Femur (tissue), 1 donor: ENCODE measurements at places on chromosomes 7 and 10.

GRCh38 chr7:149218469-149219420, 20.7 kb upstream of the ZNF212 start:
- DNase-seq = no peak

DNA sequence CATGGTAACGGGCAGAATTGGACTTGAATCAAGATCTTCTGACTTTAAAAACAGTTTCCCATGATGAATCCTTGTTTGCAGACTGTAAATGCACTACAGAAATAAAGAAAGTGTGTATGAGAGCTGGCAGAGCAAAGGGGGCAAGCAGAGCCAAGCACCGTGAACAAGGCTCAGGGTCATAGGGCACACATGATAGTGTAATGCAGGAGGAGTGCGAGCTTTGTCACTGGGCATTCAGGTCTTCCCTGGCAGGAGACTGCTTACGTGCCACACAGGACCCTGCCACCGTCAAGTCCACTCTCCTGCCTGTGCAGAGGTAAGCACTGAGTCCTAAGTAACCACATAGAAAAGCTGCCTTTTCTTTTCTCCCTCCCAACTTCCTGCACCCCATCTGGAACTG, 93.1 kb upstream of the NPVF start:
- DNase-seq = no peak

DNA sequence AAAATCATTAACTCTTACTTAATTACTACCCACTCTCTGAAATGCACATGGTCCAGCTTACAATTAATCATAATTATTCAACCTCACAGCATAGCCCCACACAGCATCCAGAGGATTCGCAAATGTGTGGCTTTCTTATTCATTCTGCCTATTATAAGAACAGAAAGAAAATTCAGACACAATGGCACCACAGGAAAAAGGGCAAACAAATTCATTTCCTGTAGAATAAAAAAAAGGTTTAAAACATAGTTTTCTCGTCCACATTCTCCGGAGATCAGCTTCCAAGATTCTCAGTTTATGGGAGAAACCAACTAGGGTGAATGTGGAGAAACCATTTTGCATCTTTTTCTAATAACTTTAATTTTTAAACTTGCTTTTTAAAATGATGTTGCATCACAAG, 201.6 kb downstream of the PARD3 start:
- no peak for DNase-seq

GRCh38 chr10:97333601-97334369, 744 bp downstream of the FRAT2 start:
- DNase-seq = peak; percentile 57

DNA sequence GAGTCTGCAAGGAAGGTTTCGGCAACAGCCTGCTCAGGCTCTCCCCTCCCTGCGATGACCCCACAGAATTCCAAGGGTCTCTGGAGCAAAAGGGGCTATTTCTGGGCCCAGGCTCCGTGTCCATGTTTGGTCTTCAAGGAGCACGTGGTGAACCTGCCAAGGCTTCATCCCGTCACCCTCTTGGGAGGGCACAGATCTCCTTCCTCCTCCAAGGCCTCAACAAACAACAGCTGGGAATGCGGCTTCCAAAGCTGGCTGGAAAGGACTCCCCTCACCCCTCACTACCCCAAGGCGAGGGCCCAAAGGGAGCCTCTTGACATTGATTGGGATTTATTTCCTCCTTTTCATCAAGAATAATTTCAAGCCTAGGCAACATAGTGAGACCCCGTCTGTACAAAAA, 14.0 kb upstream of the KPNA7 start:
- no peak for DNase-seq

DNA sequence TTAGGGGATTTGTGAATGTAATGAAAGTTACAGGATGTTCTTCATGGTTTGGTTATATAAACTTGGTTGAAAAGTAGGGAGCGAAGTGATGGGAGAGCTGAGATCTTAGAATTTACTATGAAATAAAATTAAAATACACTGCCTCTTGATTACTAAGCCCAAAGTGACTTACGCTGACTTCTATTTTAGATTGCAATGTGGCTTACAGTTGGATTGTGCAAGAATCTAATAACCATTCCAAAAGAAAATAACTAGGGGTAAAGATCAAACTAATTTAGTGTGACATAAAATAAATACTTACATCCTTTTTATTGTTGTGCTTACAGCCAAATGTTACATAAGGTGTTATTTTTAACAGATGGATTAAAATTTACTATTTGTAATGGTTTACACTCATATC, 15.3 kb downstream of the WNT16 start:
- DNase-seq = no peak

GRCh38 chr7:73918926-73919693, 58.2 kb downstream of the TMEM270 start:
- no peak for DNase-seq

GRCh38 chr10:57846307-57847065, 421.2 kb downstream of the IPMK start:
- no peak for DNase-seq

- DNase-seq = no peak
Observed at GRCh38 chr7:100431286-100431735, 1.7 kb downstream of the MEPCE start.

DNA sequence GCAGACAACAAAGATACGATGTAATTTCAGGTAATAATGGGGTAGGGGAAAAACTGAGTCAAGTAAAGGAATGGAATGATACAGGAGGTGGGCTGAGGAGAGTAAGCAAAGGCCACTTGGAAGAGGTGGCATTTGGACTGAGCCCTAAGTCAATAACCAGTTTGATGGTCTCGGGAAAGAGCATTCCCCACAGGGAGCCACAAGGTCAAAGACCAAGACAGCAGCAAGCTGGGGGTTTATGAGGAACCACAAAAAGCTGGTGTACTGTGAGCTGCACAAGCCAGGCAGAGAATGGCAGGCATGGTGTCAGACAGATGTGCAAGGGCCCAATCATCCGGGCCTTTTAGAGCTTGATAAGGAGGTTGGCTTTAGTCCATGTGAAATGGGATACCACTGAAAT, 98.7 kb downstream of the NOC3L start:
- DNase-seq = no peak

DNA sequence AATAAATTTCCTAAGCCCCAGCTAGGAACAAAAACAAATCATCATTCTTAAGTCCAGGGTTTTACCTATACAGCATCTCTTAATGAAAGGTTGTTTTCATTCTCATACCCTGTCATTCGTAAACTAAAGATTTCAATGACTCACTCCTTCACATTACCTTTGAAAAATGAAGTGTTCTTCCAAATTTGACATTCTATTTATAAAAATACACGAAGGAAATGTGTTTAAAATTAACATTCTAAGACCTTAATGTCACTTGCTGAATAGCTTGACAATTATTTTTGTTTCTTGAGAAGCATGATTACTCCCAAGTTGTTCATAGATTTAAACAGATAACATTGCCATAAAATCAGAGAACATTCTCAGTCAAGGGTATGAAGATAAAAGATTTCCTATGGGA, 1188.3 kb upstream of the SORCS1 start:
- no peak for DNase-seq

- no peak for DNase-seq
Observed at GRCh38 chr10:48520184-48520506, 84.7 kb downstream of the ARHGAP22 start.

DNA sequence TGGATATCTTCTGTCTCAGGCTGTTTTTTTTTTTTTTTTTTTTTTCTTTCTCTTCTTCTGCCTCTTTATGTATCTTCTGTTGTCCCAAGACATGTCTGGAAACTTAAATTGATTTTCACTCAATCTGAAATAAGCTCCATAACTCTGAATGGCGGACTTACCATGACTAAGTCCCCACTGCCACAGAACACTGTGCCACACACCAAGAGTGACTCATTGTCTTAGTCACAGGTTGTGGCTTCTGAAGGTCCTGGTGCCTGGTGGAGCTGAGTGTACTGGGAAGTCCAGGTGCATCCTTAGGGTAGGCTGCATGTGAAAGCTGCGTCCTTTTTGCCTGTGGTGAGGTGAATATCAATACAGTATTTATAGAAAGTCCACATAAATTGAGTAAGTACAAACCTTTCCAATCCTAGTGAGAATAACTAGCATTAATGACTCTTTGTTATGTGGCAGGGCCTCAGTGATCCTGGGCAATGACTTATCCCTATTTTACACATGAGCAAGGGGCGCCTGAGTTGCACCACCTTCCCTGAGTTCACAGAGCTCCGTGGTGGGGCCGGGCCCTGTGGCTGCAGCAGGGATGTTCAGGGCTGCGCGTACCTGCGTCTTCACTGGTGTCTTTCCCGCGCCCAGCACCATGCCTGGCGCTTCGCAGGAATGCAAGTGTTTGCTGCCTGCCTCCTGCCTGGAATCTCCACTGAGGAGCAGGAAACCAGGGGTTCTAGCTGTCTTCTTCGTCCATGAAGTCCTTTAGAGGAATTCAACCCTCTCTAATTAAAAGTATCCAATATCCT, 4.3 kb downstream of the PFKP start:
- no peak for DNase-seq

- no peak for DNase-seq
Observed at GRCh38 chr7:128710481-128710880, 28.7 kb upstream of the CALU start.

- no peak for DNase-seq
Observed at GRCh38 chr7:107043491-107043890, 1.0 kb upstream of the PRKAR2B start.

- peak; percentile 9 for DNase-seq
Observed at GRCh38 chr10:42940487-42941294, 136.2 kb upstream of the RET start.

DNA sequence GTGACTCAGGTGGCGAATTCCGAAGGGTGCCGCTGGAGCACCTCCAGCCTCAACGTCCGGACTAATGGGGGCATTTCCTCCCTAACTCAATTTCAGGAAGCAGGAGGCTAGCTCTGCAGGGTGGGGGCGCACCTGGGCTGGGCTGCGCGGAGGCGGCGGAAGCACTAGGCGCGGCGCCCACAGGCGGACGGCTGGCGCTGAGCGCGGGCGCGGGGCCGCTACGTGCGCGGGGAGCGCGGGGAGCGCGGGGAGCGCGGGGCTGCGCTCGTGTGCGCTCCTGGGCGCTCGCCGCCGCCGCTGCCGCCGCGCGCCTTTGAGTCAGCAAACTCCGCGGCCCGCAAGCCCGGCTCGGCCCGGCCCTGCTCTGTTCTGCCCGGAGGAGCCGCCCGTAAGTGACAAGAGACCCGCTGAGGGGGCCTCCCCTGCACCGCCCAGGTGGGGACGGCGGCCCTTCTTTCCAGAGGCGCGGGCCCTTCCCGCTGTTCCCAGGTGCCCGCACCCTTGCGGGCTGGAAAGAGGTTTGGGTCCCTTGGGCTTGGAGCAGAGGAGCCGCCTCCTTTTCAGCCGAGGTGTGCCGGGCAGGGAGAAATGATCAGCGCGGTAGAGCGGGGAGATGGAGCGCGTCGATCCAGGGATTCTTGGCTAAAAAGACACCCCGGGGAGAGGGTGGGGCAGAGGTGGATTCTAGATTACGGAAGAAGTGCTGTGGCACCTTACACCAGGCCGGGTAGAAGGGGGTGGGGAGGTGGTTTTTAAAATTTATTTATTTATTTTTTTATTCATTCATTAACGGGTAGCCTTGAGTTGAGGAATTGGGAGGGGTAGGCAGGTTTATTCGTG, at the start of gene SNX10:
Gene SNX10, plus strand, starts transcription at position 164 of the 840 bp plus-strand sequence. CDS start 54,581 bp downstream, outside the sequence.
- peak; percentile 59 for DNase-seq

DNA sequence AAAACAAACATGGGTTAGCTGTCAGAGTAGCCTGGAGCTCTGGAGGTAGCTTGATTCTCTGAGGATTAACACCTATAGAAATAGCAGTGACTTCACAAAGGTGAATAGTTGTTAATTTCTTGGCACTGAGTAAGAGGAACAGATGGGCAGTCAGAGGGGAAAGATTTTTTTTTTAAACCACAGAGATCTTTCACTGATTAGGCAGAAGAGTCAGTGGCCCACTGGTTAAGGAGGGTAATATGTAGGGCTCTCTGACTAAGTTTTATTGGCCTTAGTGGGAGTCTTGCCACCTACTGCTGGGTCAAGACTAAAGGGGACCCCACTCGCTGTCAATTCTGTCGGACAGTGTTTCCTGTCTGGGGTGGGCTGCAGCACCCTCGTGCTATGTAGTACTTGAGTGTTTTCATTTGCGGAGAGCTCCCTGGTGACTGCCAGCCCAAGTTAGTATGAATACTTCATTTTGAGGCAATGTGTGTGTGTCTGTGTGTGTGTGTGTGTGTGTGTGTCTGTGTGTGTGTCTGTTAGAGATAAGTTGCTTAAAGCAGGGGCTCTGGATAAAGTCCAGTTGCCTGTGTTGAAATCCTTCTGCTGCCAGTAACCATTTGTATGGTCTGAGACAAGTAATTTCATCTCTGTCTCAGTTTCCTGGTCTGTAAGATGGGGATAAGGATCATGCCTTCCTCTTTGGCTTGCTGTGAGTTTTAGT, 145.2 kb downstream of the ARID5B start:
- no peak for DNase-seq

DNA sequence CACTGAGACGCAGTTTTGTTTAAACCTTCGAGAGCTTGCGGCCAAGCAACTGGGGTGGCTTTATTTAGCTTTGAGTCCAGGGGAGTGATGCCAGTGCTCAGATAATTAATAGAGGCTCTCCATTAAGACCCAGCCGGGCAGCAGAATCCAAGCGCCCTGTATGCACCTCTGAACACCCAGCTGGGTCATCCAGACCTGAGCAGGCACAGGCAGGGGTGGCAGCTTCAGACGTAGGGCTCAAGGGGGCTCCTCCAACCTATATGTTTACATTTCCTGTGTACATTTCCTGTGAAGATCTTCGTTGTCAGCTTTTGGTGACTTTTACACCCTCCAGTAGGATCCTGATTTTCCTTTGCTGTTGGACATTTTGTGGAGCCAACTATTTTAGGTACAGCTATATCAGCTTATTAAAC, 719.5 kb downstream of the LRMDA start:
- no peak for DNase-seq

GRCh38 chr10:49172061-49172776, 16.0 kb downstream of the TMEM273 start:
- DNase-seq = no peak

DNA sequence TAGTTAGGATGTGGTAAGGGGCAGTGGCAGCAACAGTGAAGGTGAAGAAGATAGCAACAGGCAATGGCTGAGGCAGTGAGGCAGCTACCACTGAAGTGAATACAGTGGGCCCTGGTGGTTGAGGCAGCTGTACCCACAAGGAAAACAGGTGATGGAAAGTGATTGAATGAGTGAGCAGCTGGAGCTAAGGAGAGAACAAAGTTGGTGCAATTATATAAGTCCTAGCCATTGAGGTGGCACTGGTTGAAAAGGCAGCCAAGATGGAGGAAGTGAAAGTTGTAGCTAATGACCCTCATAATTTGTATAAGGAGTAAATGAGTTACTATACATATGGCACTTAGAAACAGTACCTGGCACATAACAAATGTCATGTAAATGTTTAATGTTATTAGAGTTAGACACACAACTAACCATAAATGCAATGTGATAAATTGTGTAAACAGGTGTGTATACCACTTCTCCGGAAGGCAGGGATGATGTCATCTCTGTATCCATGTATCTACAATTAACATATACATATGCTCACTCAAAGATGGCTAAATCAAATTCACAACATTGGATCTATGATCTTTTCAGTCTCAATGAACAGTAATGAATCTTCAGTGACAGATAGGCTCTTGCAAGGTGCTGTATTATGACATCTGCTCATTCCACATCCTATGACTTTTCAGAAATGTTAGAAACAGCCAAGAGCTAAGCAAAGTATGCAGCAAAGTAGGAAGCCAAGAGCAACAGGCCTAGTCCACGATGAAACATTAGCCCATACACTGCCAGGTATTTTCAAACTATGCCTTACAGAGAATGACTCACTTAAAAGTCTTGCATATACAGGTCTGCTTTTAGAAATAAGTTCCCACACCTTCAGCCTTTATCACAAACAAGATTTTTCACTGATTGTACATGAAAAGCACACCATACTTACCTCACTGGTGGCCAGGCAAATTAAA, 10.7 kb downstream of the XPNPEP1 start:
- DNase-seq = no peak
